ENCODE measurements at places on chromosomes 2 and 18. TPM values are rescaled to one million over a fixed set of nuclear protein-coding genes. Genes with fewer than 3 reads are reported as not detected.
A peak's percentile ranks its signal among the peaks of the same experiment; 100 is the strongest.

The SRSF7 gene
- total RNA-seq: 275 TPM

The RAB6C gene
- not detected for total RNA-seq

The EPAS1 gene
- total RNA-seq: 13.1 TPM

The PROKR1 gene
- total RNA-seq: not detected

The COX5B gene
- 275 TPM for total RNA-seq

The BCS1L gene
- total RNA-seq: 45.0 TPM

The ANKMY1 gene
- total RNA-seq: 18.8 TPM

The SAG gene
- total RNA-seq: not detected

The KCTD1 gene
- 11.9 TPM for total RNA-seq

The ASIC4 gene
- not detected for total RNA-seq

The NPHP1 gene
- total RNA-seq: 0.25 TPM

The REG3A gene
- total RNA-seq: not detected

The DSG4 gene
- total RNA-seq: not detected

The KIDINS220 gene
- total RNA-seq: 50.8 TPM

DNA sequence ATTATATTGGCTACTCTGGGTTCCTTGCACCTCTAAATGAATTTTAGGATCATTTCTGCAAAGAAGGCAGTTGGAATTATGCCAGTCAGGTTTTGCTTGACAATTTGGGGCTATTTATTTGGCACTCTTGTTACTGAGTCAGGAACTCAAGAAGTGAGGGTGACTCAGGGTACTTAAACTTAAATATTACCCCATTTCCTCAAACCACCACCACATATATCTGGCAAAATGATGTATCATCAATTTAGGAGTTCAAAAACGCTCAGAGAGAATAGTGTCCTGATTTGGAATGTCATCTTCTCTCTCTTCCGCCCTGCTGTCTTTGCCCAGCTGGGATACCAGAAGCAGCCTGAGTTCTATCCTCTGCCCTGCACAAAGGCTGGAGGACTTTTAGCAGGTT lies 2.4 kb upstream of the THNSL2 start:
- peaks cover 4% of the 10 kb centered on the region for H3K4me1 ChIP-seq
- H3K27ac ChIP-seq: no peak overlapping the region
- H3K36me3 ChIP-seq: peaks cover 3% of the 10 kb centered on the region
- H3K4me3 ChIP-seq: no peak overlapping the region

GRCh38 chr2:51505533-51505932 lies 473.6 kb upstream of the NRXN1 start:
- no peaks in the 10 kb centered on the region for H3K27me3 ChIP-seq
- H3K4me3 ChIP-seq: no peak overlapping the region
- H3K4me1 ChIP-seq: no peaks in the 10 kb centered on the region
- H3K27ac ChIP-seq: no peak overlapping the region

GRCh38 chr2:28004086-28004485 lies 113.6 kb downstream of the BABAM2 start:
- H3K27me3 ChIP-seq: no peaks in the 10 kb centered on the region
- H3K4me3 ChIP-seq: no peak overlapping the region
- DNase-seq: no peak
- no peak overlapping the region for H3K27ac ChIP-seq
- H3K36me3 ChIP-seq: no peaks in the 10 kb centered on the region

GRCh38 chr2:238236571-238236970 lies 3.3 kb downstream of the HES6 start:
- DNase-seq: no peak
- H3K27ac ChIP-seq: no peak overlapping the region
- peaks cover 11% of the 10 kb centered on the region for H3K27me3 ChIP-seq
- no peak overlapping the region for H3K4me3 ChIP-seq
- no peaks in the 10 kb centered on the region for H3K36me3 ChIP-seq

DNA sequence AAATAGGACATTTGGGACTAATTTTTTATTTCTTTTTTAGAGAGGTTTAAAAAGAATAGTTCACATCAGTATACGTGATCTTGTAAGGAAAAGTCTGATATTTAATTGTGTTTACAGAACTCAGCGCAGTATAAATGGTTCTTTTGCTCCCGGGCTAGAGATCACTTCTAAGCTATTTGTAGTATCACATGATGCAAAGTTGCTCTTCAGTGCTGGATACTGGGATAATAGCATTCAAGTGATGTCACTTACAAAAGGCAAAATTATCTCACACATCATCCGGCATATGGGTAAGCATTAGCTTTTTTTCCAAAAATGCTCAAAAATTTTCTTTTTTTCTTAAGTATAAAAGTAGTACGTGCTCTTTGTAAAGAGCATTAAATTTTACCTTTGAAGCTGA lies 37.4 kb upstream of the CYP20A1 start:
- H3K4me3 ChIP-seq: no peak overlapping the region
- no peaks in the 10 kb centered on the region for H3K36me3 ChIP-seq
- no peaks in the 10 kb centered on the region for H3K27me3 ChIP-seq
- no peak overlapping the region for H3K27ac ChIP-seq
- no peaks in the 10 kb centered on the region for H3K4me1 ChIP-seq
- no peak for DNase-seq

DNA sequence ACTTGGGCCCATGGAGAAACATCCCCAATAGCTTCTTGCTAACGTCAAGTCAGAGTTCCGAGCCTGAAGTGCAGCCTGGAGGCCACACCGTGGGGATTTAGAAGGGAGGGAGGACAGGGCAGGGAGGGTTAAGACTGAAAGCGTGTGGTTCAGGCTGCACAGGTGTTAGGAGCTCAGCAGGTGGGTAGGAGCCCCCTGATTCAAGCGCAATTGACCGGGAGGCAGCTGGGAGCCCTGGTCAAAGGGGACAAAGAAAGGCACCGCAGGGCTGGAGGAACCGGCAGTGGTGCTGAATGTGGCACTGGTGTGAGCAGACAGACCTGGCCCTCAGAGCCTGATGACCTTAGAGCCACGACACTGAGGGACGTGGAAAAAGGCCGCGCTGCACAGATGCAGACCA lies 149.6 kb downstream of the TMEM18 start:
- no peak for DNase-seq
- H3K36me3 ChIP-seq: no peaks in the 10 kb centered on the region
- H3K27ac ChIP-seq: no peak overlapping the region
- H3K27me3 ChIP-seq: no peaks in the 10 kb centered on the region
- no peak overlapping the region for H3K4me3 ChIP-seq

DNA sequence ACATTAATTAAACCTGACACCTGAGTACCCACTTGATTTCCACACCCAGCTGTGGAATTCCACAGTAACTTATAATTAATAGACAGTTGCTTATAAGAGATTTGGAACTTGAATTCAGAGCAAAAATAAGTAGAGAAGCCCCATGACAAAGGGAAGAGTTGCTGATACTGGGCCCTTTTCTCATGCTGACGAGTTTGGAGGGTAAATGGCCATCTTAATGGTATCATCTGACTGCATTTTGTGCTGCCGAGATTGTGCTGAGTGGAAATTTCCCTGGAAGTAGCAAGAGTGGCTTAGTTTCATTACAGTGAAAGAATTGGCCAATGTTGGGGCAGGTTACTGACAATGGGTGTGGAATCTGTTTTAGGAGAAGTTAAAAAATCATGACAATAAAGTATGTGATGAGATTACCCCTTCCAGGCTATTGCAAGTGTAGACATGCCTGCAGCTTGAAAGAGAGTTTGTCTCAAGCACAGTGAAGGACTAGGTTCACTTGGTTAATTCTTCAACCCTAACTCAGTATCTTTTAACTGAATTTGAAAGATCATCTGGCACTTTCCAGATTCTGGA lies 49.9 kb downstream of the VSNL1 start:
- no peak overlapping the region for H3K27ac ChIP-seq
- H3K4me1 ChIP-seq: peaks cover 21% of the 10 kb centered on the region
- no peak overlapping the region for H3K4me3 ChIP-seq

GRCh38 chr2:104158191-104158590 lies 695.7 kb upstream of the POU3F3 start:
- no peaks in the 10 kb centered on the region for H3K27me3 ChIP-seq
- no peak overlapping the region for H3K27ac ChIP-seq
- DNase-seq: no peak

DNA sequence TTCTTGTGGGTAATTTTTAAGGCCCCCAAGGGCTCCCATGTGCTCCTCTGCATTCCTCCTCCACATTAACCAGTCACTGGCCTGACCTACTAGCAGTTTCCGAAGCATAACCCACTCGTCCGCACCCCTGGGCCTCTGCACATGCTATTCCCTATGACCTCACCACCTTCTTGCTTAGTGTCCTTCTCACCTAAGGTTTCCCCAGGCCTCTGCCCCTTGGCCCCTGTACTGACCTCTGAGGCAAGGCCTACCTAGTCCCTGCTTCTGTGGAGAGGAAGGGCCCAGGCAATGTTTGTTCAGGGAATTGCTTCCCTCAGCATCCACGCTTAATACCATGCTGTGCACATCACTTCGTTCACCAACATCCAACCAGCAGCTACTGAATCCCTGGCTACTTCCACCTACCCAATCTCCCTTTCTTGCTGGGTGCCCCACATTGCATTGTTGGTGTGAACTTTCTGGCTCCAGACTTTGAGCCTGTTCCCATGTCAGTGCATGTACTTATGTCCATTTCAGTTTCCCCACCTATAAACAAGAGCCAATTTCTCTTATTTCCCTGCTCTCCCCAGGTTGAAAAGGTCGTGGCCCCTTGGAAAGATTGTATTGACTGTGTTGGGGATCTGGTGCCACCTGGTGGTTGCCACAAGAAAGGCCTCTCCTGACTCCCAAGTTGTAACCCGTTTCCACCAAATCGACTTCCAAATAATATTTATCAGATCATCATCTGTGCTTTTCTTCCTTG lies 19.2 kb upstream of the TMEM177 start:
- H3K4me3 ChIP-seq: no peak overlapping the region
- H3K27ac ChIP-seq: no peak overlapping the region
- no peaks in the 10 kb centered on the region for H3K36me3 ChIP-seq
- peak; percentile 16 for DNase-seq
- no peaks in the 10 kb centered on the region for H3K4me1 ChIP-seq

GRCh38 chr18:51275712-51276476 lies 78.4 kb upstream of the MEX3C start:
- no peak overlapping the region for H3K4me3 ChIP-seq
- no peaks in the 10 kb centered on the region for H3K36me3 ChIP-seq
- no peaks in the 10 kb centered on the region for H3K4me1 ChIP-seq
- H3K27me3 ChIP-seq: no peaks in the 10 kb centered on the region
- no peak for DNase-seq

DNA sequence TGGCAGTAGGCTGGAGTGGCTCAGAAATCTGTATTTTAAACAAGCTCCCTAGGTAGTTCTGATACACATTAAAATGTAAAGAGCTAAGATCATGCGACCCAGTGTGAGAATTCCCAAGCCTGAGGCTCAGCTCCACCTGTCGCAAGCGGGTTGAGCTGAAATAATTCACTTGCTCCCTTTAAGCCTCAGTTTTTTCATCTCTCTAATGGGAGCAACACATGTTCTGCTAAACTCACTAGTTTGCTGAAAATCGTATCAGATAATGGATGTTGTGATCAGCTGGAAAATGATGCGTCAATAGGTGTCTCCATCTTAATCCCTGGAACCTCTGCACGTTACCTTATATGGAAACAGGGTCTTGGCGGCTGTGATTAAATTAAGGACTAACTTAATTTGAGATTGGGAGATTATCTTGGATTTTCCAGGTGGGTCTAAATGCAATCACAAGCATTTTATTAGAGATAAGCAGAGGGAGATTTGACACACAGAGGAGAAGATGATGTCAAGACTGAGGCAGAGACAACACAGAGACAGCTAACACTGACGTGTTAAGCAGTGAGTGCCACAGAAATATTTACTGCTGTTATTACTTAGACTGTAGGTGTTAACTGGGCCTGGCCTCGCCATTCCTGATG lies 53.0 kb downstream of the POMC start:
- H3K27me3 ChIP-seq: no peaks in the 10 kb centered on the region
- no peak overlapping the region for H3K27ac ChIP-seq
- H3K36me3 ChIP-seq: no peaks in the 10 kb centered on the region
- H3K4me3 ChIP-seq: no peak overlapping the region
- H3K4me1 ChIP-seq: no peaks in the 10 kb centered on the region
- no peak for DNase-seq

DNA sequence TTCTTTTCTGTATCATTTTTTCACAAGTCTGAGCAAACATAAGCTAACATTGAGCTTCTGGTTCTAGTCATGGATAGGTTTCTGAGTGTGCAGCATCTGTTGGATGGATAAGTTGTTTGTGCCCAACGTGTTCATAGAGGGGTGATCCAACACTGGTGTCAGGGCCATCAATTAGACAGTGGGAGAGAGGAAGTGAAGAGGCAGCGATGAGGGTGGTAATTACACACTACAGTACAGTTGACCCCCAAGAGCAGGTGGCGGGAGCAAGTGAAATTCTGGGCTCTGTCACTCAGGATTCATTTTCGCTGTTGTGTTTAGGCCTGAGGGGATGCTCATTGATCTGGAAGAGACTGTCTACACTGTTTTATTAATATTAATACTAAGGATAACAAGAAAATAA lies 180.0 kb upstream of the CXCR4 start:
- H3K27me3 ChIP-seq: no peaks in the 10 kb centered on the region
- H3K4me1 ChIP-seq: no peaks in the 10 kb centered on the region
- H3K4me3 ChIP-seq: no peak overlapping the region
- H3K36me3 ChIP-seq: no peaks in the 10 kb centered on the region
- no peak for DNase-seq

GRCh38 chr2:240247241-240247867 lies 106.9 kb upstream of the OTOS start:
- peaks cover 14% of the 10 kb centered on the region for H3K4me1 ChIP-seq
- no peaks in the 10 kb centered on the region for H3K36me3 ChIP-seq
- H3K27me3 ChIP-seq: no peaks in the 10 kb centered on the region
- H3K4me3 ChIP-seq: no peak overlapping the region
- peak; percentile 36 for DNase-seq

GRCh38 chr18:56374007-56374655 lies 264.3 kb downstream of the TXNL1 start:
- H3K4me1 ChIP-seq: peaks cover 10% of the 10 kb centered on the region
- DNase-seq: no peak
- no peaks in the 10 kb centered on the region for H3K36me3 ChIP-seq
- H3K4me3 ChIP-seq: no peak overlapping the region
- H3K27ac ChIP-seq: no peak overlapping the region
- H3K27me3 ChIP-seq: no peaks in the 10 kb centered on the region

GRCh38 chr2:39484620-39485495 lies 47.8 kb upstream of the MAP4K3 start:
- no peaks in the 10 kb centered on the region for H3K36me3 ChIP-seq
- H3K27me3 ChIP-seq: no peaks in the 10 kb centered on the region
- H3K27ac ChIP-seq: no peak overlapping the region
- H3K4me3 ChIP-seq: no peak overlapping the region

- no peak overlapping the region for H3K27ac ChIP-seq
- no peaks in the 10 kb centered on the region for H3K36me3 ChIP-seq
- H3K27me3 ChIP-seq: no peaks in the 10 kb centered on the region
- DNase-seq: peak; percentile 2
- H3K4me3 ChIP-seq: no peak overlapping the region
Observed at GRCh38 chr18:24878289-24878688, 417.9 kb downstream of the HRH4 start.

- no peaks in the 10 kb centered on the region for H3K27me3 ChIP-seq
- peaks cover 80% of the 10 kb centered on the region for H3K36me3 ChIP-seq
- DNase-seq: no peak
- H3K27ac ChIP-seq: no peak overlapping the region
- H3K4me3 ChIP-seq: no peak overlapping the region
Observed at GRCh38 chr2:241040081-241040803, 41.8 kb downstream of the SNED1 start.

GRCh38 chr2:96903318-96903717 lies 33.4 kb upstream of the SEMA4C start:
- no peaks in the 10 kb centered on the region for H3K4me1 ChIP-seq
- H3K27ac ChIP-seq: no peak overlapping the region
- no peak overlapping the region for H3K4me3 ChIP-seq
- no peak for DNase-seq
- H3K27me3 ChIP-seq: no peaks in the 10 kb centered on the region

- DNase-seq: no peak
- H3K27me3 ChIP-seq: no peaks in the 10 kb centered on the region
- H3K27ac ChIP-seq: no peak overlapping the region
- H3K4me1 ChIP-seq: no peaks in the 10 kb centered on the region
- H3K4me3 ChIP-seq: no peak overlapping the region
Observed at GRCh38 chr2:173249661-173250641, 104.7 kb upstream of the CDCA7 start.
